ENCODE measurements at places on chromosomes 16 and 17. TPM values are rescaled to one million over a fixed set of nuclear protein-coding genes. Genes with fewer than 3 reads are reported as not detected.

Gene TBX6
- total RNA-seq, result 0.31 TPM

Gene SLC5A11
- total RNA-seq, result 0.36 TPM

Gene HS3ST4
- 0.36 TPM for total RNA-seq

DNA sequence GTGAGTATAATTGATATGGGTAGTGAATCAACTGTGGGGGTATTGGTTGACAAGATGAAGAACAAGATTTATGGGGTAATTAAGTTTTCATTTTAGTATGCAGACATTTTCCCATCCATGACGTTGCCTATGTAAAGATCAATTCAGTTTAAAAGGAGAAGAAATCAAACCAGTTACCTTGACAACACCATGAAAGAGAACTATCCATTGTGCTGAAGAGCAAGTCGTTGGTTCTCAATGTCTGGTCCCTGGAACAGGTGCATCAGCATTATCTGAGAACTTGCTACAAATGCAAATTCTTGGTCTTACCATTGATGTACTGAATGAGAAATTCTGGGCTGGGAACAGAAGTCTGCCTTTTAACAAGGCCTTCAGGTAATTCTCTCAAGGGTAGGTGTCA lies 801 bp upstream of the OR4D2 start:
- ATAC-seq, result no peak

- ATAC-seq, result no peak
These were observed 76.9 kb downstream of the MRTFB start for GRCh38 chr16:14148016-14148415.

DNA sequence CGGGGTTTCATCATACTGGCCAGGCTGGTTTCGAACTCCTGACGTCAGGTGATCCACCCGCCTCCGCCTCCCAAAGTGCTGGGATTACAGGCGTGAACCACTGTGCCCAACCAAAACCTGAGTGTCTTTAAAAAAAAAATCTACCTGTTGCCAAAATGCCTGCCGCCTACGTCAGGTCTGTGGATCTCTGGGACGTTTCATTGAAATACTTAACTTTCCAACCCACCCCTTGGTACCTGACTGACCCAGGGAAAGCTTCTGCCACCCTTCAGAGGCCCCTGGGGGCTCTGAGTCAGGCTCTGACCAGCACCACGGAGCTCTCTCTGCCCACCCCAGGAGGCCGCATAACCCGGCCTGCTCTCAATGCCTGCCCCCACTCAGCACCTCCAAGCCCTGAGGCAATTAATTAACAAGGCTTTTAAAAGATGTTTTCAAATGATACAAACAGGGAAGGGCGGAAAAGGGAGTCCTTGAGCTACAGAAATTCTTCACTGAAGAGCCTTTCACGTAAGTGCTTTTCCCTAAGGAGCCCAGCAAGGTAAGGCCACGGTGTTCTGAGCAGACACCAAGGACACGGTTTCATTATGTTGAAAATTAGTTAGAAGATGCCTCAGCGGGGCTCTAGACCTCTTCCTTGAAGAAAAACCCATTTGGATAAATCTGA lies 29.3 kb upstream of the GSG1L start:
- ATAC-seq, result peak; percentile 37
